ENCODE measurements at places on chromosomes 6 and 20. TPM values are rescaled to one million over a fixed set of nuclear protein-coding genes. Genes with fewer than 3 reads are reported as not detected.

OR2H1 gene
- not detected for total RNA-seq

SLC35D3 gene
- total RNA-seq: 0.07 TPM

TGM2 gene
- total RNA-seq: 410 TPM

CDSN gene
- total RNA-seq: not detected

NKX2-2 gene
- total RNA-seq: not detected

RAB23 gene
- 7.0 TPM for total RNA-seq

SLC22A23 gene
- 12.1 TPM for total RNA-seq

PHACTR3 gene
- not detected for total RNA-seq

EPB41L1 gene
- total RNA-seq: 63.3 TPM

CCDC167 gene
- 42.1 TPM for total RNA-seq

BIRC7 gene
- total RNA-seq: 4.4 TPM

Data from A549 treated with CpdA at 1 μM for 4 hours (cell line).